ENCODE measurements at places on chromosomes 2 and 18.

DNA sequence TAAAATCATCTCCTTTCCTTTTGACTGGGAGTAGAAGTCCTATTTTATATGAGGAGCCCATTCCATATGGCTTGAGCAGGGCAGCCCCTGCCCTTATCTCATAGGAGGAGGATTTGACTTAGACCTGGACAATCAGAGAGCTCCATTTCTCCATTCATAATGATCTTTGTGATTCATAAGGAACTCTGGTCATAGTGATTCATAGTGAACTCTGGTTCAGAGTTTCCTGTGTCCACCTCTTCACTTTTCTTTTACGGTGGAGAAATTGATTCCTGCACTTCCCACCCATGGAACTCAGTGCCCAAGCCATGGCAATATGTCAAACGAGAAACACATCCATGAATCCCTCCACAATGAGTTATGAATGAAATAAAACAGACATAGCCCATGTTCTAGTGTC lies 12.8 kb upstream of the MYO3B start:
- no peak for DNase-seq

DNA sequence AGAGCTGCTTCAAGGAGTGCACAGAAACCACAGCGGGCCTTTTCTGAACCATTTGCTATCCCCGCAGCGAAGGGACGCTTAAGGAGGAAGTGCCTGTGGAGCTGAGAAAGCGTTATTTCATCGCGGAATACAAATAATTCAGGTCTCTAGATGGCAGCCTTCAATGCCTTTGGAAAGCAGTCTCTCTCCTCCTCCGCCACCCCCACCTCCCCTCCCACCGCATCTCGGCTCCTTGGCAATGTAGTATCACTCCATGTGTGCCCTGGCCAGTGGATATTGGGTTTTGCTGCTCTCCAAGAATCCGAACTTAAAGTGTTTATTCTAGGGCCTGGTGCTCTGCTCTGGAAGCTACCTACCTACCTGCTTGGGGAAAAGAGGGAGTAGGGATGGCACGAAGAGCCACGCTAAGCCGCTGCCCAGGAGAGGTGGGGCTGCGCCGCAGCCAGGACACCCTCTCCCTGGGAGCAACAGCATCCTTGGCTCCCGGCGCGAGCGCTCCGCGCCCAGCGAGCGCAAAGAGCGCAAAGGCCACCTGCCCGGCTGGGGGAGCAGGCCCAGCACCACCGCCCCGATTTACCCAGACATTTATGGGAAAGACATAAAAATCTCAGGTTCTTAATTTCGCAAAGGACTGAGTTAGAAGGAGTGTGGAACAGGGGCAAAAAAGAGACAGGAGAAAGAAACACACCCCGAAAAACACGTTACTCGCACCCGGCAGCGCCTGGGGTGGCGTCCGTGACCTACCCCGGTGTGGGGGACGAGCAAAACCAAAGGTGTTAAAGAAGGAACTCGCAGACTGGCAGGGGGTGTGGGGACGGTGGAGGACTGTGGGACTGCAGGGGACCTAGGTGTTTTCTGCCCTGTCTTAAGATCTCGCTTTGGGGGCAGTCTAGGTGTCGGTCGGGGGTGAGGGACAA lies 1.0 kb downstream of the SPHKAP start:
- no peak for DNase-seq

- DNase-seq: no peak
Measured at GRCh38 chr2:240630771-240631547, 5.7 kb downstream of the GPR35 start.

DNA sequence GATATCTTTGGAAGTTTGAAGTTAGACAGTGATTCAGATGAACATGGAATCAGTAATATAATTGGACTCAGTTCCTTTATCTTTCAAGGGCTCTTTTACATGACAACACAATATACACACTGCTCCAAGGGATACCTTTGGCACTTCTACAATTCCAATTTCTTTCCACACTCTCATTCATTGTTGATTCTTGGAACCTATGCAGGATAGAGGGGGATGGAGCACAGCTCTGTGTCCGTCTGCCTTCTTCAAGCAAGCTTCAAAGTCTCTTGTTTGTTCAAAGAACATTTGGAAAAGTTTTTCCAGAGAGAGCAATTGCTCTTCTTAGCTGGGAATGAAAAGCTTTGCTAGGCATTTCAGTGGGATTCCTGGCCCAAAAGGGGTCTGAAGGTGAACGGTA lies 276.2 kb upstream of the ZEB2 start:
- no peak for DNase-seq

GRCh38 chr2:26114151-26114550 lies 58.7 kb upstream of the GAREM2 start:
- DNase-seq: no peak

DNA sequence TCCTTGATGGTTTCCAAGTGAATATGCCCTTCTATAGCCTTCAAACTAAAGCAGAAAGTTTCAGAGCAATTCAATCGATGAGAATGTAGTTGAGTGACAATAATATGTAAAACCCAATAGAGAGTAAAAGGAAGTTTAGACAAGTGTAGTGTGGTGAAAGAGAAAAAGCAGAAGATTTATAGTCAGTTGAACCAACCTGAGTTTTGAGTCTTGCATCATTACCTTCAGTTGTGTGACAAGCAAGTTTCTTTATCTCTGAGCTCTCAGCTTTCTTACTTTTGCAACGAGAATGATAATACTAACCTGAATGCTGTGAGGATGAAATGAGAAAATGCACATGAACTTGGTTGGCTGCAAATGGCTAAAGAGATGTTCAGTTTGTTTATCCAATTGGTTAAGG lies 40.6 kb upstream of the TMEM247 start:
- DNase-seq: no peak

DNA sequence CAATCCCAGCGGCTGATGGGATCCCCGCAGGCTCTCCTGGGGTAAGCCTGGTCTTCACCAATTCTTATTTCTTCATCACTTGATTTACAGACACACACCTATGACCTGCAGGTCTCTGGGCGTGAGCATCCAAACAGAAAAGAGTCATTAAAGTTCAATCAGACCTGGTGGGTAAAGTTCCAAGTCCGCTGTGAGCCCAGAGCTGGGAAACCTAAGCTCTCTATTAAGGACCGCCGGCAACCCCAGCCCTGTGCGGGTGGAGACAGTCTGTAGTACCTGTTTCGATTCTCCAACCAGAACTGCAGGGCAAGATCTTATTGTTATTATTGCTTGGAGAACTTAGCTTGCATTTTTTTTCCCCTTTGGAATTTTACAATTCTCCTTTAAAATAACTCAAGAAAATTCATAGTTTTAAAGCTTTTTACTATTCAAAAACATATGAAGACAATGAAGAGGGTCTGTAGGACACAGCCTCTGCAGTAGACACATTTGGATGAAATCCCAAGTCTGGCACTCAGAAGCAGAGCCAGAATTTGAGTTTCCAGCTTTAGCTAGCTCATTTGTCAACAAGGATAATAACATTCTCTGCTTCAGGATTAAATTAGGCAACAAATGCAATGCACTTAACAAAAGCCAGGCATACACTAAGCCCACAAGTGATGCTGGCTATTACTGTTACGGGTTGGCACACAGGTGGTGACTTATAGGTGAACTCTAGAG lies 376.4 kb downstream of the INSIG2 start:
- no peak for DNase-seq

- no peak for DNase-seq
Measured at GRCh38 chr2:105959357-105959756, 214.6 kb downstream of the NCK2 start.

DNA sequence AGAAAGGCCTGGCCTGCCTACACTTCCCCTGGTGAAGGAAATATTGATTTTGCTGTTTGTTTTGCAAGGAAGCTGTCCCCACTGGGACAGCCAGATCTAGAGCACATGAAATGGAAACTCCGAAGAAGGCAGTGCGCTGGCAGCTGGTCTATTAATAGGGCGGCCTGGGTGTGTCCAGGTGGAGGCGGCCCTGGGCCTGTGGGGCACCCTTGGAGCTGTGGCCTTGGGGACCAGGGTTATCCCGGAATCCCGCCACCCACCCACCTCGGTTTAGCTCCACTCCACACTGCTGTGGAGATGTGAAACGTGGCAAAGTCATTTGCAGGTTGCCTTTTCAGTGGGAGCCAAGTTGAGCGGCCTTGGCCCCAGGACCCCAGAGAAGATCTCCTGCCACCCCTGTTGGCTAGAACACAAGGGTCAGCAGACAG lies 204.3 kb downstream of the KLHL29 start:
- no peak for DNase-seq

DNA sequence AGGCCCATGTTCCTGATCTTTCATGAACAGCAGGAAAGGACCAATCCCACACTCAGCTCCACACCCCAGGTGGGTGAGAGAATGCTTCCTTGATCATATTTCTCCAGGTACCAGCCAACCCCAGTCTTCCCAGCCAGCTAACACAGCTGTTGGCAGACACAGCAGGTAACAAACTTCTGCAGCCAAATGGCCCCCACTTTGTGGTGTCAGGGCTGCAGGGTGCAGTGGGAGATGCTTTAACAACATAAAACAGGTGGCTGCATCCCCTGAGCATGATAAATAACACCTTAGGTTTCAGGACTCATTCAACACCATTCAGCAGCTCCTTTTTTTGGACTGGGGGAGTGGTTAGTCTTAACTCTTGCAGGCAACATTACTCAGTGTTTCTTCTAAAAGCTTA lies 76.7 kb upstream of the ACAA2 start:
- DNase-seq: no peak

GRCh38 chr2:176088048-176088936 lies 4.2 kb upstream of the HOXD13 start:
- DNase-seq: peak; percentile 54

- no peak for DNase-seq
Measured at GRCh38 chr18:56726906-56727305, 75.7 kb downstream of the WDR7 start.

- no peak for DNase-seq
Measured at GRCh38 chr18:35073186-35074105, 32.2 kb downstream of the MAPRE2 start.

- no peak for DNase-seq
Measured at GRCh38 chr2:224106794-224107193, 67.7 kb upstream of the SERPINE2 start.

GRCh38 chr2:239818086-239818485 lies 207.1 kb downstream of the NDUFA10 start:
- DNase-seq: no peak

DNA sequence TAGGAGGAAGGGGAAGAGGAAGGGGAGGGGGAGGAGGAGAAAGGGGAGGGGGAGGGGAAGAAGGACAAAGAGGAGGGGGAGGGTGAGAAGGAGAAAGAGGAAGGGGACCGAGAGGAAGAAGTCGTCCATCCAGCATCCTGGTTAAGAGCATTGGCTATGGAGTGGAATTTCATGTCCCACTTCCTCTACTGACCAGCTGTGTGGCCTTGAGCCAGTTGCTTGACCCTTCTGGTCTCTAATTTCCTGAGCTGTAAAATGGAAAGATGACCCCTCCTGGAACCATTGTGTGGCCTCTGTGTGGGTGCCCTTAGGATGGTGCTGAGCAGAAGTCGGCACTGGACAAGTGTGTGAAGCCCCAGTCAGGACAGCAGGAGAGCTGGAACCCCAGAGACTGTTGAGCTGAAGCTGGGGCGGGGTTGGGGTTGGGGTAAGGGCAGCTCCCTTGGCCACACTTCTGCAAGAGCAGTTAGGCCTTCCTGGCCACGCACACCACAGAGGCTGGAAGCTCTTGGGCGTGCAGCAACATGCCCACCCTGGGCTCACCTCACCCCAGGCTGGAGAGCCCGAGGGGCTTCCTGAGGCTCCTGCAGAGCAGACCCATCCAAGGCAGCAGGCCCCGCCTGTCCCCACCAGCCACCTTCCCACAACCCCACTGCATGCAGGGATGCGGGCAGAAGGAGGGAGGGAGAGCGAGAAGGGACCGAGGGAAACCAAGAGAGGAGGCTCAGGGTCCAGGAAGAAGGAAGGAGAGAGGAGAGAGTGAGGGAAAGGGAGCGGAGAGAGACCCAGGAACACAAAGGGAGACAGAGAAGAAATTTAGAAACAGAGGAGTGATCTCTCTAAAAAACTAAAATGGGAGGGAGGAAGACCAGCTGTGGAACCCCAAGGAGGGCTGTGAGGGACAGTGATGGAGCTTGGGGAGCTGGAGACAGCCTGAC lies 16.2 kb downstream of the ADRA2B start:
- no peak for DNase-seq

DNA sequence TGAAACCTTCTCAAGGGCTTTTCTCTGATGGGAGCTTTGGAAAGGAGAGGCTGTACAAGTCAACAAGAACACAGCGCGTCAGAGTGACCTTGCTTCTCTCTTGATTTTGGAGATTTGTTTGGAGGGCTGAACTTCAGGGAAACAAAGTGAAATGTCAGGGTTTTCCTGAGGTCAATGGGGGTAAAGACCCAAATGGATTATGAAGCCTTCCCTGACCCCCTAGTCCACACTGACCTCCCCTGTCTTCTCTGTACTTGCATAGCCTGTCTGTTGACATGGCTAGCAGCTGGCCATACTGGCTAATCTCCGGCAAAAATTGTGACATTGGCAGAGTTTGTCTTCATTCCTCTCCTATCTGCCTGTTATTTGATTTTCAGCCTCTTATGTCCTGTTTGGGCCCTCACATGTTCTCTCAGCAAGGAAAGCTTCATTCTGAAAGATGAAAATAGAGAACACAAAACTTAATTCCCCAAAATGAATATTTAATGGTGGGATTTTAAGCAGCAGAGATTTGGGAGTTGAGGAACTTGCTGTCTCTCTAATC lies 149.3 kb upstream of the HAAO start:
- DNase-seq: no peak

GRCh38 chr2:217329023-217329431 lies 469.2 kb upstream of the TNP1 start:
- no peak for DNase-seq

DNA sequence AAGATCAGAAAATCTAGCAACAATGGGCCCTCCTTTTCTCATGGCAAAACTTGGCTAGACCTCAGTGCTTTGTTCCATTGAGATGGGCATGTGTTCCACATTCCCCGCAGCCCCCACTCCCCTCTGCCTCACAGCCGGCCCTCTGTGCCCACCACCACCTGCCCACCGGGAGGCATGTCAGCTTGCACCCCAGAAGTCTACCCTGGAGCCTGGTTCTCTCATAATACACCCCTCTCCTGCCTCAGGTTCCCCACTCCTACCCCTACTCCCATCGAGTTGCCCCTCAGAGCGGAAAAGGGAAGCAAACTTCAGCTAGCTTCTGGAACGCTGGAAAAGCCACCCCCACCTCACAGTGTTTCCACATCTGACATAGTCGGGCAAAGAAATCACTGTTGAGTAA lies 219.0 kb downstream of the ANAPC1 start:
- no peak for DNase-seq

GRCh38 chr2:55947752-55948151 lies 24.2 kb upstream of the EFEMP1 start:
- DNase-seq: no peak

GRCh38 chr2:109350526-109350925 lies 221.5 kb downstream of the SH3RF3 start:
- DNase-seq: no peak

DNA sequence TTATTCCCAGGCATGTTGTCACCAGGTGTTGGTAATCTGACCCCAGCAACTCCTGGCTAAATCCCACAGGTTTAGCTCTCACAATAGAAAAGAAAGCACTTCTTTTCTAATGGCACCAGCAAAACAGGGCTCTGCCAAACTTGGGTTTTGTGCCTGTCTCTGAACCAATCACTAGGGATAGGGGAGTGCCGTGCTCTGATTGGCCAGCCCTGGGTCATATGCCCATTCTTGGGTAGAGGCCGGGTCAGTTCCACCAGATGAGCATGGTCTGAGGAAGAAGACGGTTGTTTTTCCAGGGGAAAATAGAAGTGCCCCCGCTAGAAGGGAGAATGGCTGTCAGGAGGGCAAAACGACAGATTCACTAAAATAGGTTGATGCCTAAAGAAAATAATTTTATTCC lies 14.7 kb downstream of the CDK15 start:
- no peak for DNase-seq
